NAMALWA (cell line): ENCODE measurements at places on chromosomes 7 and 10.

DNA sequence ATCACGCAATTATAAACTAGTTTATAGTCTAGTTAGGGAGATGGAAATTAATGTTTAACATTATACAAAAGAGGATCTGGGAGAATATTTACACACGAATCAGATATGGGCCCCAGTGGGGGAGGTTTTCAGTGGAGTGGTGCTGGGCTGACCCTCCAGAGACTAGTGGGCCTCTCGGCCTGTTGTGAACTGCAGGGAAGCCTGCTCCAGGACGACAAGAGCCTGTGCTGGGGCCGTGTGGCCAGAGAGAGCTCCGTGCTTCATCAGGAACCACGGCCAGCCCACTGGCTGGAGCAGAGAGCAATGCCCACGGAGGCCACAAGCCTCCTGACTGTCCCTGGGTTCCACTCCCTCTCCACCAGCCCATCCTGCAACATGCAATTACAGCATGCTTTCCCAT, 11.3 kb upstream of the ESYT2 start:
- DNase-seq, result no peak

GRCh38 chr7:98869027-98869596, 702 bp downstream of the TMEM130 start:
- DNase-seq, result no peak

DNA sequence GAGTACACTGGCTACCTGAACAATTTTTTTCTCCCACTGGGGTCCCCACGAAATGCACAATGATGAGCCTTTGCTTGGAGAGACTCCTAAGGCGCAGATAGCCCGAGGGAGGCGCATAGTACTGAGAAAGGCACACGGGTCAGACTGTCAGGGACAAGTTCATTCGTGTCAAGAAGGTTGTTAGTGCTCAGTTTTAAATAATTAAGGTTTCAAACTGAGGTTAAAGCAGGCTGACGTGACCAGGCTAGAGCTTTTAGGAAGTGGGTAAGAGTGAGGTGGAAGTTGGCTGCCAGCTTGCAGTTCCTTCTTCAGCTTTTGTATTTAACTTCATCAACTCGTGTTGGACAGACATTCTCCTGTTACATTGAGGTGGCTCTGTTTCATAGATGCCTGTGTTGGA, 31.6 kb downstream of the RBM33 start:
- no peak for DNase-seq

GRCh38 chr10:23408330-23408976, 30.4 kb upstream of the OTUD1 start:
- DNase-seq, result no peak

- DNase-seq, result peak; percentile 33
These were observed 23.3 kb upstream of the HSPA12A start for GRCh38 chr10:116765648-116766081.

DNA sequence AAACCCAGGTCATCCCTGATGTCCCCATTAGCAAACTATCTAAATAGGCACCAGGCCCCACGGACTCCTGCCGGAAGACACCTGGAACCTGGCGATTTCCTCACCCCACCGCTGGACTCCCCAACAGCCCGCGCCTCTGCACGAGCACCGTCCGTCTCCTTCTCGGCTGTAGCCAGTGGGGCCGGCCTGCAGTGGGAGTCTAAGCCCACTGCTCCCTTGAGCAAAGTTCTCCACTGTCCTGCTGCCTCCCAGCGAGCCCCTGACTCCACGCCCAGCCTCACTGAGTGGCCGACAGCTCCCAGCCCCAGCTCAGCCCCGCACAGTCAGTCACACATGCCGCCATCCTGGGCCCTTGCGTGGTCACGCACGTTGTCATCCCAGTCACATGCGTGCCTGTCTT, 211.3 kb upstream of the PPP2R2D start:
- DNase-seq, result no peak

DNA sequence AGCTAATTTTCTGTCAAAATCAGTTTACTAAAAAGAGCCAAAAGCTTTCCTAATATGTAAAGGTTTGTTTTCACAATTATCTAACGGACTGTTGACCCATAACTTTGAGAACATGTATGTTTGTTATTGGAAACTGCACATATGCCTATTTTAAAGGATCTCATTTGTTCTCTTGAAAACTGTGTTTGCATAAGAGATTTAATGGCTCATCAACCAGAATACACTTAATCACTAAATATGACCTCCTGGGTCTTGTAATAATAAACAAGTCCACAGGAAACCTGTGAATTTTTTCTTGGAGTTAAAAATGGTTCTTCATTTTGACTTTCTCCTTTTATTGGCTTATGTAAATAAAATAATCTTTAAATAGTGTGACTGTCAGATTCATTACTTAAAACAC, 48.3 kb upstream of the STEAP1B start:
- DNase-seq, result no peak

GRCh38 chr10:12504176-12504575, 154.8 kb downstream of the CAMK1D start:
- no peak for DNase-seq

- DNase-seq, result no peak
These were observed 140.9 kb downstream of the PARD3 start for GRCh38 chr10:34674176-34674575.

DNA sequence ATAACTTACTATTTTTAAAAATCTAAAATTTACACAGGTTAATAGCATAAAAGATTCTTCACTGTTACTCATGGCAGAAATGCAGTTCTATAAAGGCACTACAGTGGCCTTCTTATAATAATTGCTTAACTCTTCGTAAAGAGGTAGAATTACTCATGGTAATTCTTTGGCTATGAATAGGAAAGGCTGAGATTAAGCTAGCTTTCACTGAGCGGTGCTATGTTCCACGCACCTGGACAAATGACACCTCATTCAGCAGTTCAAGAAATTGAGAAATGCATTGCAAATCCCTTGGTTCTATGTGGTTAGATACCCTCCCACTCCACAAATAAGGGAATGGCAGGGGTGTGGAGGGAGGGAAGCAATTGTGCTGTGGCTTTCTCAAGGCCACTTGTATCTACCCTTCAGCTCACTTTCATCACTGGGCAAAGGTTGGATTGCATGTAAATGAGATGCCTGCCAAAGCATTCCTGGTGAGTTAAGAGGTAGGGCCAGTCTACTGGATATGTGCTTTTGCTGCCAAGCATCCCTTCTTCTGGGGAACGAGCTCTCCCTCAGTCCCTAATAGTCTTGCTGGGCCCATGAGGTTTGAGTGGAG, 210.9 kb downstream of the TEX36 start:
- DNase-seq, result no peak

GRCh38 chr7:68434857-68435256, 1163.4 kb upstream of the AUTS2 start:
- DNase-seq, result no peak

DNA sequence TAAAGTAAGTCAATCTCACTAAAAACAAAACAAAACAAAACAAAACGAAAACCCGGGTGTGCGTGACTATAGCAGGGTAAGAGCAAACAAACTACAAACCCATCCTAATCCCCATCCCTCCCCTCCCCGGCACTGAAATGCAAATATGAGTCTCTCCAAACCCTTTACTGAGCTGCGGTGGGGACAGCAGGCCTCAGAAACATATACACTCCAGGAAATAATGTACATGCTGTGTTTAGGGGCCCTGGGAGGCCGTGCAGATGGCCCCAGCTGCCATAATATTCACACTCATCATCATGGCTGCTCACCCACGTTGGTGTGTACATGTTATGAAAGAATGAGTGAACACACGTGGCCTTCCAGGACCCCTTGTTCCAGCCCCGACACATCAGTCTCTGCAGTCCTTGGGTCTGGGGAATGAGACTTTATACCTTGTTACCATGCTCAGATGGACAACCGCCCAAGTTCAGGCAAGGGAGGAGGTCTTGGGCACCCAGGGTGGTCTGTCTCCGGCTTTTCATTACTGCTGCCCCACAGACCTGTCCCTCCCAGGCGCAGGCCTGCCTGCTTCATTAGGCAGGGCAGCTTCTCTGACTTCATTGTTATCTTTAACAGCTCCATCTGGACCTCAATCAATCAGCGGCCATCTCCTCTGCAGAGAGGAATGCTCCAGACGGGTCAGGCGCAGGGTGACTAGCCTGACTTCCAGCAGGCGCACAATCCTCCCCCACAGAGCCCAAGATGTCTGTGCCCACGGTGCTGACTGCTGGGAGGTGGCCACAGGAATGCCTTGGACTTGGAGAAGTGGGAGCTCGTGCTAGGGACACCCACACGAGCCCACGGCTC, 20.6 kb downstream of the HSPA12A start:
- DNase-seq, result no peak

- peak; percentile 90 for DNase-seq
These were observed at the start of gene CSGALNACT2 for GRCh38 chr10:43138021-43138756. TSS of gene CSGALNACT2 (plus strand) at chr10:43138445. CDS start at chr10:43155150, 16,705 bp downstream.

DNA sequence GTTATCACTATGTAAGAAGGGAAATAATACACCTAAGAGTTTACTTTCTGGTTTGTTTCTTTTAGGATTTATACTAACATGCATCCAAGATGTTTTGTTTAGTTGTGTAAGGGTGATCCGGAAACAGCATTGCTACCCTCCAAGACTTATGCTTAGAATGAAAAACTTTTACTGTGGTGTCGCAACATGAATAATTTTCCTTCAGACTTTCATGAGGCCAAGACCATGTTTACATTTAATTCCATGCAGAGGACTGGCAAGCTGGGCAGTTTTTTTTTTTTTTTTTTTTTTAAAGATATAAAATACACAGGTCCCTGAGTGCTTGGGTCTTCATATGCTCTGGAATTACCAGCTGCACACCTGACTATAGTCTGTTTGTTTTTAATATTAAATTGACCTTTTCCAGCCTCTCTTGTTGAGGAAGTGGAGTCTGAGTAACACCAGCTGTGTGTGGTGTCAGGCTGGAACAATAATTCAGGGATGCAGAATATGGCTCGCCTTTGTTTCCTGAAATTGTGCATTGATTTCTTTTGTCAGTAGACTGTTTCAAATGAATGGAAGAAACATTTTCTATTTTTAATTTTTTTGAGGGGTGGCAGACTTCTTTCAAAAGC, 81.7 kb downstream of the ST7 start:
- DNase-seq, result no peak

GRCh38 chr7:155483245-155483644, 25.3 kb downstream of the EN2 start:
- DNase-seq, result no peak

DNA sequence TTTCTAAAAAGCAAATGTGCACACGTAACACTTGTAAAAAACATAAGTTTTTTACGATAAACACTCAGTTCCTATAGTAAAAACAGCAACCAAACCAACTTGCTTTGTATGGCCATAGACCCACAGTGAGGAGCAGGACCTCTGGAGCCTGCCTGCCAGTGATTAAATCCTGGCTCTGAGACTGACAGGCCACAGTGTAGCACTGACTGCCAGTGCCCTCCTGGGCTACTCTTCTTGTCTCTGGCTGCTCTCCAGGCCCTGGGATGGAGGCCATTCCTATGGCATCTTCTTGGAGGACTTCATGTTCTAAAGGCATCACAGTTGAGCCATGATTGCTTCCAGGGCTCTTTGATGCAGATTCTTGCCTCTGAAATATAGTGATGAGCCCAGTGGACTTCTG, 22.7 kb upstream of the TMEM254 start:
- DNase-seq, result no peak

DNA sequence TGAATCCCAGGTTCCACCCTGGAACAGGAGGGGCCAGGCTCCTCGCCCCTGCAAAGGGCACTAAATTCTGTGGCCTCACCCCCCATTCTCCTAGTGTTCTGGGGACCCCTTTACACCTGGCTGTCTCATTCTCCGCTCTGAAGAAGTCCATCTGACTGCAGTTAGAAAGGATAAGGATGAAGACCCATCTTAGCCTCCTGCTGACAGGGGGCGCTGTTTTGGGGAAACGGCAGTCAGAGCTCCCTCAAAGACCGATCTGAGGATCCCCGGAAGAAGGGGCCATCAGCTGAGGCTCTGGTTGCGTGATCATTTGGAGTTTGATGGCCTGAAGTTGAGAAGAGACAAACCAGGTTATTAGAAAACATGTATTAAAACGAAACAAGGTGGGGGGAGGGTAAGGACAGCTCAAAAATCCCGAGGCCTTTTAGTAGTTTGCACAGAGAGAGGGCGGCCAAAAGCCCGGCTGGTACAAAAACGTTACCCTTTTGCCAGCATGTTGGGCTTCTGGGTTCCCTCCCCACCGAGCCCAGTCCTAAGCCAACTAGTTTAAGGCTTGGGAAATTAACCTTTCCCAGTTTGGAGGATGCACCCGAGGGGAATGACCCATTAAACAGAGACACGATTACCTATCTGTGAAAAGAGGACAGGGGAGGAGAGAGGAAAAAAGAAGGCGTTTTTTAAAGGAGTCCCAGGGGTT, 102.8 kb downstream of the CHN2 start:
- no peak for DNase-seq

- no peak for DNase-seq
These were observed 12.2 kb upstream of the RSBN1L start for GRCh38 chr7:77684030-77684429.

GRCh38 chr7:145718129-145718528, 398.5 kb upstream of the CNTNAP2 start:
- DNase-seq, result no peak

DNA sequence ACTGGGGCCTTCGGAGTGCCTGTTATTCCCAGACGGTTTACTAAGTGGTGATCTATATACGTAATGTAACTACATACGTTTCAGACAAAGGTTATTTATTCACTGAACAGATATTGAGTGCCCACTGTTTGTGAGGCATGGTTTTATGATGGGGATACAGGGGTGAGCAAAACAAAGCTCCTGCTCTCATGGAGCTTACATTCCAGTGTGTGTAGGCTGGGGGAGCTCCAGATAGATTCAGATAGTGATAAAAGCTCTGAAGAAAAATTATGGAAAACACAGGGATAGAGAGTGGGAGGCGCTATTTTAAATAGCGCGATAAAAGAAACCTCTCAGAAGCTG, 466 bp upstream of the DNAJB12 start:
- no peak for DNase-seq

DNA sequence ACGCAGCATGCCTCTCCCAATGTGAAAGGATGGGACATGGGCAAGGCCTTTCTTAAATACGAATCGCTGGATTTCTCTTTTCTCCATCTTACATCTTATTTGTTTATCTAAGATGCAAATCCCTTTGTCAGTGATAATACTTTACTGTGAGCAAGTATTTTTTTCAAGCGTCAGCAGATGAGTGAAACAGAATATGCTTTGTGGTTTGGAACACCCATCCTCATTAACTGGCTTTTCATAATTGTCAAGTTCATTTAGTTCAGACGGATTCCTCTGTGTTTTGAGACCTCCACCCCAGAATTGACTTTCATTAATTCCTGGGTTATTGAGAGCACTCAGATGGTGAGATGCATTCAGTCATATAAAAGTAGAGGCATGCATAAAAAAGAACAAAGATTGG, 149.8 kb downstream of the NSUN6 start:
- DNase-seq, result no peak

DNA sequence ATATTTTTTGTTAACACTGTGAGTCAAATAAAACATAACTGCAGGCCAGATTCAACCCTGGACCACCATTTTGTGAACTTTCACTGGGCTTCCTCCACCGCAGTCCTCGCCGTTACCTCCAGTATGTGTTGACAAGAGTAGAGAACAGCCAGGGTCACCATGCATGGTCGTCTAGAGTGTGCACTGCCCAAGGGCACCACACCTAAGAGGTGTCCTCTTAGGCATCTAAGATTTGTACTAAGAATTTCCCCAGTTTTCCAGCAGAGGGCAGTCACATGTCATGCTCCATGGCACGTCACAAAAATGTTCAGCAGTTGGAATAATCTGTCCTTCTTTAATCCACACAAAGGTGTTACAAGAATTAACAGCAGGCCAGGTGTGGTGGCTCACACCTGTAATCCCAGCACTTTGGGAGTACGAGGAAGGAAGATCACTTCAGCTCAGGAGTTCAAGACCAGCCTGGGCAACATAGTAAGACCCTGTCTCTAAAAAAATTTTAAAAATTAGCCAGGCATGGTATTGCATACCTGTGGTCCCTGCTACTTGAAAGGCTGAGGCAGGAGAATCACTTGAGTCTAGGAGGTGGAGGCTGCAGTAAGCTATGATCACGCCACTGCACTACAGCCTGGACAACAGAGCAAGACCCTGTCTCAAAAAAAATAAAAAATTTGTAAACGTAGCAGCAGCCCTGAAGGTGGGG, 71.2 kb upstream of the FOXK1 start:
- DNase-seq, result peak; percentile 84
